Ureter (tissue), 1 donor: ENCODE measurements at places on chromosomes 12 and 14.

DNA sequence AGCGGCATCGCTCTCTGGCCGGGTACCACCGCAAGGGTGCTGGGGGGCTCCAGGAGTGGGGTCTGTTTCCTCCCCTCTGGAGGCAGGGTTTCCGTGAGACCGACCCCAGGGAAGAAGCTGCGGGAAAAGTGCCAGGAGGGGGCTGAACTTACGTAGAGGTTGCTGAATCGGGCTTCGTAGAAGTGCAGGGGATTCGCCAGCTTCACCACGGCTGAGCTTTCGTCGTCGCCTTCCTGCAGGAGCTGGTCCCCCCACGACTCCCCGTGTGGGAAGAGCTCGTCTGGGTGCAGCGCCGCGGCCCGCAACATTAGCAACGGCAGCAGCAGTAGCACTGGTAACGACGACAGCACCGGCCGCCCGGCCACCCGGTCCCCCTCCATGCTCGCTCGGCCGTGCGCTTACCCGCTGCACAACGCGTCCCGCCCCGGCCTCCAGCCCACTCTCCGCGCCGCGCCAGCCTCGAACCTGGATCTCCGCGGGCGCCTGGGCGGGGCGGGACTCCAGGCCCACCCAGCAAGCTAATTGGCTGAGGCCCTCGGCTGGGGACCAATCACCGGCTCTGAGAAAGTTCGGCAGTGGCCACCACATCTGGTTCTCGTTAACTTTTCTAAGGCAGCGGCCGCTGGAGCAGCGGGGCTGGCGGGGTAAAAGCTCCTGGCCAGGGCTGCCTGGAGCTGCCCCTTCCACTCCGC is at the start of gene NID2:
Gene NID2, minus strand, starts transcription at position 445 of the 692 bp plus-strand sequence. Its CDS starts 65 bp downstream, at position 380.
- peak; percentile 86 for DNase-seq

DNA sequence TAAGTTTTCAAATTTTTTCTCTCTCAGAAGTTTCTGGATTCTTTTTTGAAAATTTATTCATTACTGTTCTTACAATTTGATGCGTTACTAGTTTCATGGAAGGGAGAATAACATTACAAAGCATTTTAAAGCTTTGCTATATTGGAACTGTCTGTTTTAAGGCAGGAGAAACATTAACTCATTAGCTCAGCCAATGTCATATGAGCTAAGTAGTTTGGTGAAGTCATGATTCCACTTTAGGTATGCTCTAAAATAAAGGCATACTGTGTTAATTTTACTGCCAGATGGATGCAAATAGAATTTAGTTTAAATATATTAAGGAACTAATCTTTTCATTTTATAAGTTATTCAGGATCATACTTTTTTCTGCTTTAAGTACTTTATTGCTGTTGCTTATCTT is 46.0 kb downstream of the ARID2 start:
- no peak for DNase-seq

- no peak for DNase-seq
Measured at GRCh38 chr12:99154216-99154982, 493.2 kb upstream of the GARIN6 start.

DNA sequence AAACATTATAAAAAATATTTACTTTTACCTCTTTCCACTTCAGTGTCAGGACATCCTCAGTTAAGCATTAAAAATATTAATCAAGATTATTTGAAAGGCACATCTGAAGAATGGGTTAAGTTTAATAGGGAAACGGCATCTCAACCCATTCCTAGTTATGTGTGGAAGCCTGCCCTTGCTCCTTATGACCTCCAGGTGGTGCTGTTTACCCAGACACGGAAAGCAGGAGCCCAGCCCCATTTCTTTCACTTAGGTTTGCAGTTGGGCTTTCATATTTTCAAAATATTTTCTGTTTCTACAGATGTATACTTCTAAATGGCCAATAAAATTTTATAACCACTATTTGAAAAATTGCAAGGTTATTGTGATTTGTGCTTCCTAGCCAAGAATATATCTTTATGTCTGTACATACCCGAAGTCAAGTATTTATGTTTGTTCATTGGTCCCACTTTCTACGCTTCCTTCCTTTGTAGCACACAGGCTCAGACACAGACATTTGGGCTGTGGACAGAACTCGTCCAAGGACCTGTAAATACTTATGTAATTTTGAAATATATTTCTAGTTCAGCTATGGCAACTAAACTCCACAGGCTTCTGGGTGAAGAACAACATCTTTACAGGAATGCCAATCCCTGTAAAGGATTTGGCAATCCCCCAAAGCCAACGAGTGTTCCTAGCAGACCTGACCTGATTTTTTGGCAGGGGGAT is 247.1 kb downstream of the AKAP6 start:
- peak; percentile 60 for DNase-seq

DNA sequence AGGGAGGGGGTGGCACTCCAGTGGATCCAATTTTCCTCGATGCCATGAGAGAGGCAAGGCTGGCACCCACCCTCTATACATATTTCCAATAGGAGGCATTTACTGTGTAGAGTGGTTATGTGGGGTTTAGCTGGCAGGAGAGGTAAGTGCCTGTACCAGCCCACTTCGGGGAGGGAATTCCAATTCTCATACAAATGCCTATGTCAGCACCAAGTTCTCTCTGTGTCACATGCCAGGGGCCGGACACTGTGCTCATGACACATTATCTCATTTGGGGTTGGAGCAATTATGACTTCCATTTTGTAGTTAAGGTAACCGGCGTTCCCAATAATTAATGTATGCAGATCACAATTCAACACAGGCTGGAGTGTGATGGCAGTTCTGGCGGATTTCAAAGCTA is 284.3 kb downstream of the KSR2 start:
- no peak for DNase-seq

- no peak for DNase-seq
Measured at GRCh38 chr12:49227713-49228112, 37.2 kb upstream of the TUBA1C start.

DNA sequence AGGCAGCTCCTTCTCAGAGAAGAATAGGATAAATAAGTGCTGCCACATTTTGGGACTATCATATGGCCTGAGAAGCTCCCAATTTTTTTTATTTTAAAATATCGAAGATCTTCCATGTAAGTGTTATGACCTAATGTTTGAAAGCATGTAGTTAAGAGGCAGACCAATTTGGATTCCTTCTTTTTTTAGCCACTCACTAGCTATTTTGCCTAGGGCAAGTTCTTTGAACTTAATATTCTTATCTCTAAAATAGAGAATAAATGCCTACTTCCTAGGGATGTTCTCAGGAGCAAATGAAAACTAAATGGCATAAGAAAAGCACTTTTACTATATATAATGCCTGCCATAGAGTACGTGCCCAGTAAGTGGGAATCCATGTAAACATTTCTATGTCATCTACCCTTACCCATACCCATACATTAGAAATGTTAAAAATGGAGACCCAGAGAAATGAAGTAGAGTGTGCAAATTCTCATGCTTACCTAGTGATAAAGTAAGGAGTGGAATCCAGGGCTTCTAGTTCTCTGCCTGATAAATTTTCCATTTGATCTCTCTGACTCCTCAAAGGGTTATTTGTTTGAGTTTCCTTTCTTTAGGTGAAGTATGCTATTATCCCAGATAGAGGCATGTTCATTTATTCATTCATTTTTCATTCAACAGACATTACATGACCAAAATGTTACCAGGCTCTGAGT is 148.3 kb downstream of the TGFB3 start:
- no peak for DNase-seq

GRCh38 chr14:24310646-24311604 is at the start of gene LTB4R:
Gene LTB4R, plus strand, starts transcription at chr14:24311502. Its CDS starts 4,150 bp downstream, at chr14:24315652.
- DNase-seq: peak; percentile 79

DNA sequence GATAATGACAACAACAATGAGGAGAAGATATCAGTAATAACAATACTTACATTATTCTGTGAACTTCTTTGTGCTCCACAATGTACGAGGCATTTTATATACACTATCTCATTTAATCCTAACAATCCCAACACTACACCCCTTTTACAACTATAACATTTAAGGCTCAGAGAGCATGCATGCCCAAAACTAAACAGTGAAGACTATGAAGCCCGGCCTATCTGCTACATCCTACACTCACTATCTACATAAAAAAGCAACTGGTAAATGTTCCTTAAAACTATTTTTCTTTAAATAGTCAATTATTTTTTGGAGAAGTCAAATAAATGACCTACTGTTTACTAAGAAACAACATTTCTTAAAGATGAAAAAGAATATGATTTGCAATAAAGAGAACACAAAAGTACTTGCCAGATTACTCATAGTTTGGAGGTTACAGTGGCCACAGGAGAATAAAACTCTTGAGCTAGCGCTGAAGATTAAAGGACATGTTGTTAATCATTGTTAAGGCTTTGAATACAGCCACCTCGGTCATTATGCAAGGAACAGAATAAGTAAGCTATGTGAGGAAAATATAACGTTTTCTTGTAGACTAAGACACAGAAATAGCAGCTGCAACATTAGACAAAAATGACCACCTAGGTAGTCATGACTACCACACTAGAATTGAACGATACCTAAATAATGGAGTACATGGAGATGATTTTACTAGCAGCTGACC is 56.7 kb downstream of the EPS8 start:
- no peak for DNase-seq

DNA sequence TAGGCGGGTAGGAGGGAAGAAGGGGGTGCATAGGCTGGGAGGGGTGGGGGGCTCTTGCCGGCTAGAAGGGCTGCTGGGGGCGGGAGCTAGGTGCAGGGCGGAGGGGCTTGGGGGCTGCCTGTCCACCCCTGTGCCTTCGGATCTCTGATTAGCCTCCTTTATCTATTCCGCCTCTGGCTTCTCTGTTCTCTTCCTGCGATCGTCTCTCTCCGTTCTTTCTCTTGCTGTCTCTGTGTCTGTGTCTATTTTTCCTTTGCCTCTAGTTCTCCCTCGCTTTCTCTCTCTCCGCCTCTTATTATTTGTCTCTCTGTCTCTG is 166.7 kb upstream of the LHX5 start:
- DNase-seq: no peak

GRCh38 chr14:51012055-51012454 is 67.8 kb upstream of the PYGL start:
- DNase-seq: no peak

DNA sequence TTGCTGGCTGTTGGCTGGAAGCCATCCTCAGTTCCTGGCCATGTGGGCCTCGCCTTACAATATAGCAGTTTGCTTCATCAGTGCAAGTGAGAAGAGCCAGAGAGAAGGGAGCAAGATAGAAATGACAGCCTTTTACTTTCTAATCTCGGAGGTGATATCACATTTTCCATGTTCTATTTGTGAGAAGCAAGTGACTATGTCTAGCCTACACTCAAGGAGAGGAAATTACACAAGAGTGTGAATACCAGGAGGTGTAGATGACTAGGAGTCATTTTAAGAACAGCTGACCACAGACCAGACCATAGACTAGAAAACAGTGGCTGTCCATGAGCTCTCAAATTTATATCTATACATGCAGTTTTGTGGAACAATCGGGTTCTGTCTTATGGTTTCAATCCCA is 163.0 kb upstream of the NRXN3 start:
- no peak for DNase-seq

DNA sequence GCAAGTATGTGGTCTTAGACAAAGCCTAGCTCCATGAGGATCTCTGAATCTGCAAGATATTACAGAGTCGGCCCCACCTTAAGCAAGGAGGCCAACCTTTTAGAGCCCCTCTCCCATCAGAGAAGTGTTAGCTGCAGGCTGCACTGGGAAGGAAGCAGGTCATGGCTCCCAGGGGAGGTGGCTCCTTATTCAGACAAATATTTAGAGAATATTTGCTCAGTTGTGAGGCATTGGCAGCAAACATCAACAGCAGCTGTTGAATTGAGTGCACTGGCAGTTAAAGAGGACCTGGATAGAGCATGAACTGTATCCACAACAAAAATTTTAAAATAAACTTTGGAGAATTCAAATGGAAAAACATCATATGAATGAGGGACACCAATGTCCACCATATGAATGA is 44.7 kb downstream of the FSCB start:
- no peak for DNase-seq
